ENCODE measurements at places on chromosomes 7 and 10. TPM values are rescaled to one million over a fixed set of nuclear protein-coding genes. Genes with fewer than 3 reads are reported as not detected.

Gene LMOD2
- 0.22 TPM for total RNA-seq

Gene NEUROG3
- total RNA-seq, result 0.31 TPM

Gene GIMAP6
- not detected for total RNA-seq

- H3K4me3 ChIP-seq, result no peak overlapping the region
- no peaks in the 10 kb centered on the region for H3K36me3 ChIP-seq
- H3K27me3 ChIP-seq, result no peaks in the 10 kb centered on the region
- no peak overlapping the region for H3K27ac ChIP-seq
Measured at GRCh38 chr7:107854989-107855388, 36.0 kb upstream of the DLD start.

DNA sequence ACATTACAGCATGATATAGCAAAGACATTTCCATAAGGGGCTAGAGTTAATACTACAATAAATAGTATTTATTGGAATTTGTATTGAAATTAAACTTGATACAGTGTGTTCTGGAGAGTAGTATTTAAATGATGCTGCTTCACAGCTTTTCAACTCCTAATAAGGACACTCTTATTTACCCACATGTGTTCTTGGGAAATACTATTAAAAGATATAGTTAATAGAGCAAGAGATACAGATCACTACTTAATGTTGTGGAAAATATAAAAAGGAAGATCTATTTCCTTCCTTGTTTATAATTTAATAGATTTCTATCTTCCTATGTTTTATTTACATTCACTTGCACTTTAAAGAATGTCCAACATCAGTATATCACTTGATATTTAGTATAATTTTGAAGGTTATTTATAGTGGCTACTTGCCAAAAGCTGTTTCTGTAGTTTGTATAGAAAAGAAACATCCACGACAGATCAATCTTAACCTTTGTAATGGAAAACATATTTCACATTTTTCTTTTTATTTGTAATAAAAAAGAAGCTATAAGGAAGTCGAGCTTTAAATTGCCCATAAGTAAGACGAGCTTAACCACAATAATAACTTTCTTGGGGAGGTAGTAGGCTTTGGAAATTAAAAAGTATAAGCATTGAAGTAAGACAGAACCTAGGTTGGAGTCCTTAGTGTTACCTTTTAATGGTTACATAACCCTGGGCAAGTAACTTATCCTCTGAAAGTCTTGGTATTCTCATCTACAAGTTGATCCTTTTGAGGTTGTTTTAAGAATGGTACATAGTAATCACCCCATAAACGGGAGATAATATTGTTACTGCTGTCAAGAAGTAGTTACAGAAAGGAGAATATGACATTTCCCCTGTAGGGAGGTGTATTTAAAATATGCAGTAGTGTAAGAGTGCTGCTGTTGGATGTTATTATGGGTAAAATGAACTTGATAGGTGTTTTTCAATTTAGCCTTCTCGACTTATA is 32.8 kb downstream of the CPED1 start:
- no peak for DNase-seq
- H3K36me3 ChIP-seq, result no peaks in the 10 kb centered on the region
- no peaks in the 10 kb centered on the region for H3K27me3 ChIP-seq
- no peaks in the 10 kb centered on the region for H3K4me1 ChIP-seq
- H3K27ac ChIP-seq, result no peak overlapping the region

DNA sequence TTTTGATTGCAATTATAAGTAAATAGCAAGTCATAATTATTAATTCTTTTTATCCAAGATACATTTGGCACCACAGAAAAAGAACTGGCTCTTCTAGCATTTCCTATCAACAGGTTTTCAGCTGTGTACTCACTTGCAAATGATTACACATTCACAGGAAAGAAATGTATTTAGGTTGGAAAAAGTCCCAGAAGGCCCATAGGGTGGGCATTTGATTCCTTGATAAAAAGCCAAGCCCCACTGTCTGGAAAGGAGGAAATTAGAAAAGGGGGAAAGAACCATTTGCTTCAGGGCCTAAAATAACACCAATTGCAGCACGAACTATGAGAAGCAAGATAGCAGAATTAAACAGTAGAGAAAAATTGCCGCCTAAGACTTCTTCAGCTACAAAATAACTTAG is 80.8 kb upstream of the COL1A2 start:
- H3K4me1 ChIP-seq, result no peaks in the 10 kb centered on the region
- H3K27me3 ChIP-seq, result no peaks in the 10 kb centered on the region
- DNase-seq, result no peak

GRCh38 chr7:151541709-151542499 is 22.2 kb upstream of the RHEB start:
- H3K36me3 ChIP-seq, result no peaks in the 10 kb centered on the region
- DNase-seq, result no peak
- no peak overlapping the region for H3K27ac ChIP-seq
- H3K4me3 ChIP-seq, result no peak overlapping the region
- no peaks in the 10 kb centered on the region for H3K27me3 ChIP-seq
- no peaks in the 10 kb centered on the region for H3K4me1 ChIP-seq

GRCh38 chr7:102943423-102944169 is 30.8 kb downstream of the LRRC17 start:
- peaks cover 15% of the 10 kb centered on the region for H3K4me1 ChIP-seq
- H3K27ac ChIP-seq, result no peak overlapping the region
- DNase-seq, result no peak
- H3K36me3 ChIP-seq, result no peaks in the 10 kb centered on the region

- no peak overlapping the region for H3K27ac ChIP-seq
- no peaks in the 10 kb centered on the region for H3K4me1 ChIP-seq
- DNase-seq, result no peak
- H3K27me3 ChIP-seq, result no peaks in the 10 kb centered on the region
- H3K4me3 ChIP-seq, result no peak overlapping the region
- H3K36me3 ChIP-seq, result no peaks in the 10 kb centered on the region
Measured at GRCh38 chr7:4911111-4911828, 27.8 kb upstream of the RADIL start.

GRCh38 chr7:129670656-129671055 is 59.1 kb downstream of the NRF1 start:
- no peak overlapping the region for H3K27ac ChIP-seq
- no peaks in the 10 kb centered on the region for H3K27me3 ChIP-seq
- H3K4me1 ChIP-seq, result no peaks in the 10 kb centered on the region
- DNase-seq, result no peak
- H3K4me3 ChIP-seq, result no peak overlapping the region

DNA sequence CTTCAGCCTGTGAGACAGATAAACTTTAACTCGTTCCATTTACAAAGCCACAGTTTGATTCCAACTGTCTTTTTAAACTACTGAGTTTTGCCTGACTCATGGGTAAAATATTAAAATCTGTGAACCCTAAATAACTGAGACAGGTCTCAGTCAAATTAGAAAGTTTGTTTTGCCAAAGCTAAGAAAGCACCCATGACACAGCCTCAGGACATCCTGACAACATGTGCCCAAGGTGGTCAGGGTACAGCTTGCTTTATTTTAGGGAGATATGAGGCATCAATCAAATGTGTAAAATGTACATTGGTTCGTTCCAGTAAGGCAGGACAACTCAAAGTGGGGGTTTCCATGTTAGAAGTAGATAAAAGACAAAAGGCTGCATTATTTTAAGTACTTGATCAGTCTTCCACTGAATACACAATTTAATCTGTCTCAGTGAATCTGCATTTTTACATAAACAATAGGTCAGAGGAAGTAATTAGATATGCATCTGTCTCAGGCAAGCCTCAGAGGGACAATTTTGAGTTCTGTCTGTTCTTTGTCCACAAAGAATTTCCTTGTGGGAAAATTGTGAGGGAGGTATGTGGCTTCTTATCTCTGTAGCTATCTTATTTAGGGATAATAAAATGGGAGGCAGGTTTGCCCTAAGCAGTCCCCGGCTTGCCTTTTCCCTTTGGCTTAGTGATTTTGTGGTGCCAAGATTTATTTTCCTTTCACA is 11.0 kb upstream of the PIP start:
- H3K4me3 ChIP-seq, result no peak overlapping the region
- no peaks in the 10 kb centered on the region for H3K4me1 ChIP-seq
- no peaks in the 10 kb centered on the region for H3K27me3 ChIP-seq
- H3K36me3 ChIP-seq, result no peaks in the 10 kb centered on the region

- no peak for DNase-seq
- H3K4me3 ChIP-seq, result no peak overlapping the region
- H3K4me1 ChIP-seq, result peaks cover 3% of the 10 kb centered on the region
- no peaks in the 10 kb centered on the region for H3K36me3 ChIP-seq
Measured at GRCh38 chr7:19705663-19706062, 3.2 kb downstream of the POLR1F start.

- no peaks in the 10 kb centered on the region for H3K27me3 ChIP-seq
- no peaks in the 10 kb centered on the region for H3K4me1 ChIP-seq
- no peaks in the 10 kb centered on the region for H3K36me3 ChIP-seq
- peak; percentile 31 for DNase-seq
- no peak overlapping the region for H3K27ac ChIP-seq
Measured at GRCh38 chr10:131569851-131570715, 258.6 kb upstream of the TCERG1L start.

Measured in H1 (cell line).